Karpas-422 (cell line): ENCODE measurements at places on chromosomes 16 and 17.
A peak's percentile ranks its signal among the peaks of the same experiment; 100 is the strongest.

DNA sequence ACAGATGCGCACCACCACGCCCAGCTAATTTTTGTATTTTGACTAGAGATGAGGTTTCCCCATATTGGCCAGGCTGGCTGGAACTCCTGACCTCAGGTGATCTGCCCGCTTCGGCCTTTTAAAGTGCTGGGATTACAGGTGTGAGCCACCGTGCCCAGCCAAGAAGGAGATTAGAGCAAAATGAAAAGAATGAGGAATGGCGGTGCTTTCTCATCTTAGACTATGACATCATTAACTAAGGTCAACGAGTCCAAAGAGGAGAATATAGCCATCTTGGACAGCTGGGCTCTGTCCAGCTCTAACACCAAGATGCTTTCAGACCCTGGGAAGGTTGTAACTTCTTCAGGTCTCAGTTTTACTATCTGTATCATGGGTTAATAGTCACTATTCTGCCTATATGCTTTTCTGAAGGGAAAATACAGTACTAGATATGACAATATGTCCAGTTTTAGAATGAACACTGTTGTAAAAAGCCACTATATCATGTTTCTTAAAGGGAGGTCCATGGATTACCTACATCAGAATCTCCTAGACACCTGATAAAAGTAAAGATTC lies 76.7 kb downstream of the SLC39A11 start:
- no peak for DNase-seq

GRCh38 chr16:87951552-87952538 lies 611 bp downstream of the BANP start:
- peak; percentile 55 for DNase-seq

- peak; percentile 37 for DNase-seq
These were observed 15.1 kb upstream of the DHX8 start for GRCh38 chr17:43468691-43469139.

GRCh38 chr17:80755650-80756405 lies 211.2 kb downstream of the RPTOR start:
- peak; percentile 59 for DNase-seq

- no peak for DNase-seq
These were observed 299.5 kb downstream of the IRF8 start for GRCh38 chr16:86198206-86199118.

GRCh38 chr17:78122216-78122930 lies 6.2 kb downstream of the TMC6 start:
- DNase-seq: no peak

DNA sequence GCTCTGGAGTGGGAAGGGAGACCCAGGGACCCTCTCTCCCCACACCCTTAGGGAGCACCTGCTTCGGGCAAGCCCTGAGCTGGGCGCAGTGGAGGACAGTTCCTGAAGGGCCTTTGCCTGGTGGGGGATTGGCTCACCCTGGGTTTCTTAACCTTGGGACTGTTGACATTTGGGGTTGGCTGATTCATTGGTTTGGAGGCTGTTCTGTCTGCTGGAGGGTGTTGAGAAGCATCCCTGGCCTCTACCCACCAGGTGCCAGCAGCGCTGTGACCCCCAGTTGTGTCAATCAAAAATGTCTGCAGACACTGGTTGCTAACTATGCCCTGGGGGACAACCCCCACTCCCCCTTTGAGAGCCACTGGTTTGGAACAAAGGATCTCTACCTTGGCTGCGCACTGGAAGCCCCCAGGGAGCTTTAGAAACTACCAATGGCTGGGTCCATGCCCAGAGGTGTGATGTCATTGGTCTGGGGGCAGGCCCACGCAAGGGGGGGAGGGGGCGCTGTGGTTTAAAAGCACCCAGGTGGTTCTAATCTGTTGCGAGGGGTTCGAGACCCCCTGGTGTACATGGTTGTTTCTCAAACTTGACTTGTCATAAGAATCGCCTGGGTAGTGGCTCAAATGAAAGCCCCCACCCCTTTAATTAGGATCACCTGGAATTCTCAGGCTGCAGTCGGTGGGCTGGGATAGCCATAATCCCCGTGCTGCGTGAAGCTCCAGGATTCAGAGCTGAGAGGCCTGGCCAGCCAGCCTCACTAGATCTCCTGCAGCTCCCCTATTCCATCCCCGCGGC lies 151.9 kb upstream of the GSE1 start:
- no peak for DNase-seq

GRCh38 chr16:85126705-85127378 lies 14.6 kb upstream of the CIBAR2 start:
- no peak for DNase-seq

GRCh38 chr17:21280081-21280518 lies 4.4 kb upstream of the MAP2K3 start:
- DNase-seq: peak; percentile 95
